ENCODE measurements at places on chromosomes 7 and 10. TPM values are rescaled to one million over a fixed set of nuclear protein-coding genes. Genes with fewer than 3 reads are reported as not detected.

DNA sequence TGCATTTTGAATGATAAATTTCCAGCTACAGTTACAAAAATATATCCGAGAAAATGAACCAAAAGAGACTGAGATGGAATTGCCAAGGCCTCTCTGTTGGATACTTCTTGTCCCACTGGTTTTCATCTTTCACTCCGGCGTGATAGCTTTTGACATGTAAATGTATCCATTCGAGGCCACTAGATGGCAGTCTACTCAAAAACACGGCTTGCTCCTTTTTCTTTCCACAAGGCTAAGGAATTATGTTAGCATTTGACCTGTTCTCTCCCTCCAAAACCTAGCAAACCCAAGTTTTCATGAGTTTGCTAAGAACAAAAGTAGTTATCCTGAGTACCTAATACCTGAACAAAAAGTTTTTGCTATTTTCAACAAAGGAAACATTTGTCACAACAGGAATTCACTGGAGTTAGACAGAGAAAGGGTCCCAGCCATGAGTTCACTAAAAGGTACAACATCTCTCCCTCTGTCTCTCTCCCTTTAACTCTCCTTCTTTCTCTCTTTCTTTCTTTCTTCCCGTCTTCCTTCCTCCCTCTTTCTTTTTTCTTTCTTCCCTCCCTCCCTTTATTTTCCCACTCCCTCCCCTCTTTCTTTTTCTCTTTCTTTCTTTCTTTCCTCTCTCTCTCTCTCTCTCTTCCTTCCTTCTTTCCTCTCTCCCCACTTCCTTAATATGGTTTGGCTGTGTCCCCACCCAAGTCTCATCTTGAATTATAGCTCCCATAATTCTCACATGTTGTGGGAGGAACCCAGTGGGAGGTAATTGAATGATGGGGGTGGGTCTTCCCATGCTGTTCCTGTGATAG is 207.9 kb upstream of the MYO3A start:
- no peak overlapping the region for H3K27ac ChIP-seq
- peak; percentile 5 for DNase-seq
- H3K36me3 ChIP-seq = no peaks in the 10 kb centered on the region
- no peaks in the 10 kb centered on the region for H3K27me3 ChIP-seq

DNA sequence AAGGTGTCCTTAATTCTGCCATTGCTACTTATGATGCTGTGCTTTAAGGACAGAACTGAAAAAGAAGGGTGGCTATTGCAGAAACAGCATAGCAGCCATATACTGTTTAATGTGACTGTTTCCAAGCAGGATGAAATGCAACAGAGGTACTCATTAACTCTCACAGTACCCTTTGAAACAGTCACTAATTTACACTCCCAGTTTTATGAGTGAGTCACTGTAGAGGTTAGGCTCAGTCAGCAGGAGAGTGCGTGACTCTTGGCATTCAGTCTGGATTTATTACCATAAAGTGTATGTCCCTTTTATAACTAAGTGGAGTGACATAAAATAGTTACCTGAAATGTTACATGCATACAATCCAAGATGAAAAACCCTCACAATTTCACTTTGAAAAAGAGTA is 27.7 kb downstream of the ALDH18A1 start:
- no peak for DNase-seq
- no peaks in the 10 kb centered on the region for H3K27me3 ChIP-seq
- H3K4me3 ChIP-seq = no peak overlapping the region
- H3K27ac ChIP-seq = no peak overlapping the region
- peaks cover 34% of the 10 kb centered on the region for H3K36me3 ChIP-seq

DNA sequence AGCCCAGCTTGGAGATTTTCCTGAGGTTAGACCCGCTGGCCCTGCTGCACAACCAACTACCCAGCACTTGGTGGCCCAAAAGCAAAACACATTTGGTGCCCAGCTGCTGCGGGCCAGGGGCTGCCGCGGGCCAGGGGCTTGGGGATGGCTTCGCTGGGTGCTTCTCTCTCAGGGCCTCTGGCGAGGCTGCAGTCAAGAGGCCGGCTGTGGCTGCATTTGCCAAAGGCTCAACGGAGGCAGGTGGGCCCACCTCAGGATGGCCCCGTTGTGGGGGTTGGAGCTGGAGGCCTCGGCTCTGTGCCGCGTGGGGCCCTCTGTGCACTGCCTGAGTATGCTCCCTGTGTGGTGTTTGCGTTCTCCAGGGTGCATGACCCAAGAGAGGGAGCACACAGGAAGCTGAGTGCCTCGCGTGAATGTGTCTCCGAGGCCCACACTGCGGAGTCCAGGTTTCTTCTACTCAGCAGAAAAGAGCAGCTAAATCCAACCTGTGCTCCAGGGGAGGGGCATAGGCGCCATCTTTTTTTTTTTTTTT is 17.5 kb upstream of the UBE3C start:
- no peaks in the 10 kb centered on the region for H3K36me3 ChIP-seq
- H3K4me3 ChIP-seq = no peak overlapping the region
- no peaks in the 10 kb centered on the region for H3K27me3 ChIP-seq
- H3K27ac ChIP-seq = no peak overlapping the region
- no peak for DNase-seq
- no peaks in the 10 kb centered on the region for H3K4me1 ChIP-seq

DNA sequence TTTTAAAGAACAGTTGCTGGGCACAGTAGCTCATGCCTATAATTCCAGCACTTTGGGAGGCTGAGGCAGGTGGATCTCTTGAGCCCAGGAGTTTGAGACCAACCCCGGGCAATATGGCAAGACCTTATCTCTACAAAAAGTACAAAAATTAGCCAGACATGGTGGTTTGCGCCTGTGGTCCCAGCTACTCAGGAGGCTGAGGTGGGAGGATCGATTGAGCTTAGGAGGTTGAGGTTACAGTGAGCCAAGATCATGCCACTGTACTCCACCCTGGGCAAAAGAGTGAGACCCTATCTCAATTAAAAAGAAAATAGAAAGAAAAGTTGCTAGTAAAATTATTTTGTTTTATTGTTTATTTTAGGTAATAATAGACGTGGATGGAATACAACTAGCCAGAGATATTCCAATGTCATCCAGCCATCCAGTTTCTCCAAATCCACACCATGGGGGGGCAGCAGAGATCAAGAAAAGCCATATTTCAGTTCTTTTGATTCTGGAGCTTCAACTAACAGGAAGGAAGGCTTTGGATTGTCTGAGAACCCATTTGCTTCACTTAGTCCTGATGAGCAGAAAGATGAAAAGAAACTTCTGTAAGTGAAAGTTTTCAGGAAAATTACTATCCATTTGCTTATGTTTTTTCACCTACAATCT is 3.0 kb downstream of the NUP42 start:
- DNase-seq = no peak
- peaks cover 17% of the 10 kb centered on the region for H3K36me3 ChIP-seq
- no peak overlapping the region for H3K4me3 ChIP-seq
- peaks cover 38% of the 10 kb centered on the region for H3K4me1 ChIP-seq
- no peaks in the 10 kb centered on the region for H3K27me3 ChIP-seq

GRCh38 chr7:15647309-15647708 is 39.2 kb downstream of the MEOX2 start:
- no peak overlapping the region for H3K27ac ChIP-seq
- no peak for DNase-seq
- H3K27me3 ChIP-seq = no peaks in the 10 kb centered on the region

DNA sequence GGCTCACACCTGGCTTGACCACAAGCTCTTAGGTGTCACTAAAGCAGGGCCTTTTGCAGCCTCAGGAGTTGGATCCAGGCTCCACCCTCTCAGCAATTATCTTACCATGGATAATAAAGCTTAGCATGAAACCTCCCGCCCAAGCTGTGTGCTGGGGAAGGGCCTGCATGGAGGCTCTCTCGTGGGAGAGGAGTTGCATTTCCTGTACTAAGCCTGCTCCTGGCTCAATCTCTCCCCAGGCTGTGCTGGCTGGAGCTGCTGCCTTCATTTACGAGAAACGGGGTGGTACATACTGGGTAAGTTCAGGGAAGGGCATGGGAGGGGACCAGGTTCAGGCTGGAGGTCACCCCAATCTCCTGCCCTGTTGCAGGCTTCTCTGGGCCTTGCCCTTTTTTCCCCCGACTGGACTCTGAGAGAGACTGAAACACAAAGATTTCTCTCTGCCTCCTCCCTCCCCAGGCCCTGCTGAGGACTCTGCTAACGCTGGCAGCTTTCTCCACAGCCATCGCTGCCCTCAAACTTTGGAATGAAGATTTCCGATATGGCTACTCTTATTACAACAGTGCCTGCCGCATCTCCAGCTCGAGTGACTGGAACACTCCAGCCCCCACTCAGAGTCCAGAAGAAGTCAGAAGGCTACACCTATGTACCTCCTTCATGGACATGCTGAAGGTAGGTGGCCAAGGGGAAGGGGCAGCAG is 2.7 kb downstream of the TMEM176A start:
- H3K4me3 ChIP-seq = no peak overlapping the region
- peaks cover 33% of the 10 kb centered on the region for H3K27me3 ChIP-seq
- no peaks in the 10 kb centered on the region for H3K36me3 ChIP-seq
- no peak overlapping the region for H3K27ac ChIP-seq

GRCh38 chr10:120465138-120465537 is 8.1 kb downstream of the PLPP4 start:
- no peak overlapping the region for H3K27ac ChIP-seq
- no peaks in the 10 kb centered on the region for H3K36me3 ChIP-seq
- no peaks in the 10 kb centered on the region for H3K4me1 ChIP-seq

DNA sequence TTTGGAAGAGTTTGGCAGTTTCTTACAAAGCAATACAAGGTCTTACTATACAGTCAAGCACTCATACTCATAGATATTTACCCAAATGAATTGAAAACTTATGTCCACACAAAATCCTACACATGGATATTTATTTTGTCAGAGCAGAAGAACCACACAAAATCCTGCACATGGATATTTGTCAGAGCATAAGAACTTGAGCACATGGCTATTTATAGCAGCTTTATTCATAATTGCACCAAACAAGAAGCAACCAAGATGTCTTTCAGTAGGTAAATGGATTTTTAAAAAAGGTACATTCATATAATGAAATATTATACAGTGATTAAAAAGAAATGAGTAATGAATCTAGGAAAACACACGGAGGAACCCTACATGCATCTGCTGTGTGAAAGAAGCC is 115.4 kb downstream of the BTAF1 start:
- H3K27ac ChIP-seq = no peak overlapping the region
- no peak for DNase-seq
- no peak overlapping the region for H3K4me3 ChIP-seq
- H3K4me1 ChIP-seq = no peaks in the 10 kb centered on the region

The FEZF1 gene
- not detected for polyA plus RNA-seq
